ENCODE measurements at places on chromosomes 2 and 18.

- DNase-seq, result no peak
Observed at GRCh38 chr2:239464166-239465016, 63.6 kb upstream of the HDAC4 start.

DNA sequence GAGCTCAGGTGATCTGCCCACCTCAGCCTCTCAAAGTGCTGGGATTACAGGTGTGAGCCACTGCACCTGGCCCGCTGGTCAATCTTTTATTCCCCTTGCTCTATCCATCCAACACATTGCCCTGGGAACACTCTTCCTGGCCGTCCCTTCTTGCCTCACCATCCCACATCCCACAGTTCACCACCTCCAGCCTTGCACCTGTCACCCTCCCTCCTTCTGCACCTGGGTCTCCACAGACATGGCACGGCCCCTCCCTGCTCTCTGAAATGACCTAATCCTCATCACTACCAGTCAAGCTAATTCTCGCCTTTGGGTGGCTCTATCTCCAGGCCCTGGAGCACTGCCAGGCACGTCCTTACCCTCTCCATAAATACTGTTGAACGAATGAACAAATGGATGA, 116.9 kb upstream of the TEX51 start:
- DNase-seq, result no peak

DNA sequence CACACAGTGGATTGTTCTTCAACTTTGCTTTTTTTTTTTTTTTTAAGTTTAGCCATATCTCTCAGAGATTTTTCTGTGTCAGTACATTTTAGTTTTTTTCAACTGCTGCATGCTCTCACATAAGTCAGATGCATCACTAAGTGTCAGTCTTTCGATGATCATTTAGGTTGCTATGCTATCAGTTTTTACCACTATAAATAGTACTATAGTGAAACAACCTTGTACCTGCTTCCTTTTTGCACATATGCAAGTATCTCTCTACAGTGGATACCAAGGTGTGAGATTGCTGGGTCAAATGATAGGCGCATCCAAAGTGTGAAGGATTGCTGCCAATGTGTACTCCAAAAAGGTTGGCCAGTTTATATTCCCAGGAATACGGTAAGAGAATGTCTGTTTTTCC, 33.5 kb upstream of the MAP4K3 start:
- DNase-seq, result no peak

DNA sequence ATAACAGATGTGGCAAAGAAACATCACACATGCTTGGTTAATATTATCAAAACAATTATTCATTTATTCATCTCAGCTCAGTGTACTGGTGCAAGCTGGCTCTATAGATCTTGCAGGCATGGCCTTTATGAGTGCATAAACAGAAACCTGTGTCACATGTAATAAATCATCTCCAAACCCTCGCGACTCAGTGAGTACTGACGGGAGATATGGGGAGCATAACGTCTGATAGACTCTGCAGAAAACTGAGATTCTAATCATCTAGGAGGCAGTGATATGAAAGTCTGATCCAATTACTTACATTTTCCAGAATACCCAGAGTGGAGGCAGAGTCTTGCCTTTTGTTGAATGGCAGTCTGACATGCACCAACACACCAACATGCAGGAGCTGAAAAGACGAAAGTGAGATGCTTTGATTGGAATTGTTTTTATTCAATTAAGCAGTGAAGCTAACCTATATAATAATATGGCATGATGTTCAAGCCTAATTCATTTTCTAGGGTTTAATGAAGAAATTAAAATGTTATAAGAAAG, 416.8 kb downstream of the RNF144A start:
- no peak for DNase-seq

- DNase-seq, result no peak
Observed at GRCh38 chr2:31151501-31151900, 13.3 kb upstream of the GALNT14 start.

DNA sequence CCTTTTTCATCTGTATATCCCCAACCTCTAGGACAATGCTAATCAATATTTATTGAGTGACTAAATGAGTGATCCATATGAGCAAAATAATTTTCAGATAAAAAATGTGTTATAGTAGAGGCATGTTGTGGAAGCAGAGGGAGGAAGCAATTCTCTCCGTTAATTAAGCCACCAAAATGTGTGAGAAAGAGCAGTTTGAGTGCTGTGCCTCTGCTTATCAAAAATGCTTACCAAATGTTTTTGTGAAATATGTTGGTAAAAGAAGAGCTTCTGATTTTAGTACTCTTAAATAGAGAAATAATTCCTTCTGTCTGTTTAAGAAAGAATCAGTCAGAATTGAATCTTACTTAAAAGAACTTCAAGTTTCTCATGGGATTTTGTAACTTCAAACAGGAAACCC, 90.3 kb downstream of the DTNA start:
- DNase-seq, result no peak

- no peak for DNase-seq
Observed at GRCh38 chr2:194495046-194495445, 1162.0 kb upstream of the SLC39A10 start.

DNA sequence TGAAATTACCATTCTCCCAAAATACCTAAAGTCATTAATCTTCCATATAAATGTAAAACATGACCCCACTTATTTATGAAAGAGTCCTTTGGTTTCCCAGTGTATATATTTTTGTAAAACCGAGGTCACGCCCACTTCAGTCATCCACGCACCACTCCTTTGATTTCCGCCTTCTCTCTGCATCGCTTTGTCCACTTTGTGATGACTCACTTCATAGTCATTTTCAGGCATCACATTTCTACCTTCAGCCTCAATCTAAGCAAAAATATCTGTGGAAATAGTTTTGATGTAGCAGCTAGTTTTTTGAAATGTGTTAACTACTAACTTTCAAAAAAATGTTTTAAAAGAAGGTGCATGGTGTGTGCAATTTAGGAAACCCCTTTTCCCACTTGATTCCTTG, 793.5 kb upstream of the SOX11 start:
- no peak for DNase-seq

DNA sequence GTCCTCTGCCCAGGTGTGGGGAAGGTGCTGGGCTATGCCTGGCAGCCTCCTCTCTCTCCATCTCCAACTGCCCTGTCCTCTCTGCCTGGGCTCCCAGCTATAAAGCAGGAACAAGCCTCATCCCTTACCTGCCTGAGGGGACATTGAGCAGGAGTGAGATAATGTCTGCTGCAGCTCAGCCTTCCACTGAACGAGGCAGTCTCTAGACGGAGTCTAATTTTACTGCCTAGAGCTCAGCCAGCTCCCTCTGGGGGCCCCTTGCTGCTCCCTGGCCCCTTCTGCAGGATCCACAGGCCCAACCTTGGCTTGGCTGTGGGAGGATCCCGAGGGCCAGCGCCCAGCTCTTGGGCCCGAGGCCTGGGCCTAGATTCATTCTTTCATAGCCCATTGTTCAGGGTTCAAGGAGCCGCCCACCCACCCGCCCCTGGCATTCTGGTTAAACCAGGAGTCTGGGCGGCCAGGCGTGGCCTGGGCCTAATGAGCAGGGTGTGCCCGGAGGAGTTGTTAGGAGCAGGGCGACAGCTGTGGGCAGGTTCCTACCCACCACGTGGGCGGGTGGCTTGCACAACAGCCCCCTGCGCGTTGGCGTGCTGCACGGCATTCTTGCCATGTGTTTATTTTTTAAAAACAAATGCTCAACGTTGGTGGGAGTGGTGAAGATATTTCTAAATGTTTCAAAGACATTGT, 44.6 kb downstream of the FOSL2 start:
- no peak for DNase-seq

- DNase-seq, result no peak
Observed at GRCh38 chr18:56460581-56460980, 177.8 kb downstream of the TXNL1 start.

DNA sequence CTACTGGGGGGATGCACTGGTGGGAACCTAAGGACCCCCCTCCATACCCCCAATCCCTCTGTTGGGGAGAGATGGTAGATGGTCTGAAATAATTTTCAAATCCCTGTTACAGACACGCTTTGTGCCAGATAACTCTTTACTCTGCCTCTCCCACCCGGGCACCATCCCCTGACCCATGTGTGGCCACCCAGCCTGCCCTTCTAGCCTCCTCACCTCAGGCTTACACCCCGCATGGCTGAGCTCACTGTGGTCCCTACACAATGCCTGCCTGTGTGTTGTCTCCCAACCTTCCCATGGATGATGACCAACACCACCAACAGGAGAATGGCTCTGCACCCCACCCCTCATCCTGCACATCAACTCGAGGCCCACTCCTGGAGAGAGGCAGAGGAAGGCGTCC, 15.0 kb downstream of the SPEG start:
- DNase-seq, result no peak

Data from heart right ventricle (tissue), 16 donors.